ENCODE measurements at places on chromosomes 12 and 14.

GRCh38 chr14:64727551-64728071 is 23.4 kb downstream of the PLEKHG3 start:
- no peak for DNase-seq

DNA sequence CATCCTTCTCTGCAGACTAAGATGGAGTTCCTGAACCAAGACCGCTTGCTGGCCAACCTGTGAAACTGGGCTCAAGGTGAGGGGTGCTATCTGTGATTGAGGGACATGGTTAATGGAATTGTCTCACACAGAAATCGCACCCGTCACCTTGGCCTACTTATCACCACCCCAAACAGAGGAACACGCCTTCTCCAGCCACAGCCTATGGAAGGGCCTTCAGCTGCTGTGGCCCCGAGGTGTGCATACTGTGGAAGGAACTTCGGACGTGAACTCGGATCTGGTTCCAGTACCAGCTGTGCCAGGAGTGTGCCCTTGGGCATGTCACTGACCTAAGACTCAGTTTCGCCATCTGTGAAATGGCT is 44.4 kb downstream of the EVL start:
- no peak for DNase-seq

DNA sequence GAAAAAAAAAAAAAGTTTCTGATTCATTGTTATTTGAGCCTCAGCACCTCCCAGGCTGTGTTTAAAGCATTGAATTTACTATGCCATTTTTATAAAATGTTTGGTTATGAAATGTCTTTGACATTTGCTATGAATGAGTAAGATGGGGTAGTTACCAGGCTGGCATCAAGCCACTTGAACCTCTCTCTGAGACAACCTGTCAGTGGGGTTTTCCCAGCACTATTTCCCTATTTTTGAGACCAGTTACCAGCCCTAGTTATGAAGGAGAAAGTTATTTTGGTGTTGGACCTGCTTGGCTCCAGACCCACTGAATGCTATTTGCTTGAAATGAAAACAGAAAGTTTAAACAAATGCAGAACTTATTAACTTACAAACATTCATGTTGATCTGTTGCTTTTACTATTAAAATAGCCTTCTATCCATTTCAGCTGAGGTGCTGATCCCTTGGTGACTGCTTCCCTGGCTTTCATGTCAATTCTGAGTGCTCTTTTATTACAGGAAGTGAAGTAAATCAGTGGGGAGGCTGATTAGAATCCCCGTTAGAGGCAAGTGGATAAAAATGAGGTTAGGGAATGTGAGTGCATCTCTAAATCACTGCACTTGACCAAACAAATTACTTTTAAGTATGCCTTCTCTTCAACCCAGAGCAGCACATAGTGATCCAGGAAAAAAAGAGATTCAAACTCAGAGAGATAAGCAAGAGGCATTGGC is 37.8 kb downstream of the LLPH start:
- DNase-seq, result no peak

- DNase-seq, result no peak
Observed at GRCh38 chr14:94632305-94632590, 20.1 kb downstream of the SERPINA3 start.

DNA sequence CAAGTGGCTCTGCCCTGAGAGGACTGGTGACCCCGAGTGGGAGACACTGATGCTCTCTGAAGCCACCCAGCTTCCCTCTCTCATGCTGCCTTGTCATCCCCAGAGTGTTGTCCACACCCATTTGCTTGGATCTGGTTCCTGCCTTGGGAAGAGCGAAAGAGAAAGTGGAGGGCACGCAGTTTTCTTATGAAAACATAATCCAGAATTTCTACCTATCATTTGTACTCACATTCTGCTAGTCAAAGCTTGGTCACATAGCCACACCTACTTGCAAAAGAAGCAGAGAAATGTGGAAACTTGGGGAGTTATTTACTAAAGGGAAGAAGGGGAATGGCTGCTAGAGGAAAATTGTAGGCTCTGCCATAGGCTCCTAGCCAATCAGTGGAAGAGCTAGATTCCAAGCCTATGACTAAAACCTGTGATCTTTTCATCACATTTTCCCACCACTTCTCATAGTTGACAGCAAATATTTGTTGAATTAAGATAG is 326.3 kb downstream of the ZFP36L1 start:
- peak; percentile 54 for DNase-seq

- DNase-seq, result peak; percentile 85
Observed at GRCh38 chr14:58637040-58637390, 747 bp upstream of the DACT1 start.

DNA sequence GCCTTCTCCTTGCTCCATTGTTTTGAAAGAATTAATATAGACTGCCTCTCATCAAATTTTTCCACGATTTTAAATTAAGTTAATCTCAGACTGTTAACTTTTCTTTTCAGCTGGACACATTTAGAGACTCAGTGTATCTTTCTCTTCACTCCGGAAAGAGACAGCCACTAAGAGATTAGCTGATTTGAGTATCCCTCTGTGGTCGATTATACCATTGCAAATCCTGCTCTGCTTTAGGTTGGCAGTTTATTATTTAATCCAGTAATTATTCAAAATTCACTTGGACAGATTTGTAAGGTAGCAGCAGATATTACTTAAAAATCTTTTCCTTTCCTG is 588 bp upstream of the TWF1 start:
- no peak for DNase-seq

DNA sequence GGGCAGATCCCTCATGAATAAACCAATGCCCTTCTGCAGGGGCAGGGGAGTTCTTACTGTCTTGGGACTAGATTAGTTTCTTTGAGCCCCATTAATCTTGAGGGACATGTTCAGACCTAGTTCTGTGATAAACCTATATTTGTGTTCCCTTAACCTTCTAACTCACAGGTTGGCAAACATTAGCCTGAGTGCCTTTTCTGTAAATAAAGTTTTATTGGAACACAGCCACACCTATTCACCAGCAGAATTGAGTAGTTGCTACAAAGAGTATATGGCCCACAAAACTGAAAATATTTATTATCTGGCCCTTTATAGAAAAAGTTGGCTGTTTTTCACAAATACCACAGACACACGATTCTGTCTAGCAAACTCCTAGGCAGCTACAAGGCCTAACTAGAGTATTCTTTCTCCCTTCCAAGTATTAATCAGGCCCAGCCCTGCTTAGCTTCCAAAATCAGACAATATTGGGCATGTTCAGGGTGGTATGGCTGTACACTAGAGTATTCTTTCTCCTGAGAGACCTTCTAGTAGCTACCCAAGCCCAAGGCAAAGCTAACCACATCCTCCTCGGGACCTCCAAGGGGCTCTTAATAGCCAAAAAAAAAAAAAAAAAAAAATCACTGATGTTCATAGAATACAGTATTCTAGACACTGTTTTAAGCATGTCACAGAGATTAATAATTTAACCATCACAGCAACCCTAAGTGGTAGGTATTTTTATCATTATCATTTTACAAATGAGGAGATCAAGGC is 199.3 kb upstream of the PWP1 start:
- no peak for DNase-seq

GRCh38 chr12:123696646-123697045 is 15.5 kb upstream of the ATP6V0A2 start:
- DNase-seq, result no peak

Measured in muscle of back (tissue), 13 donors.